Occipital lobe (tissue), 3 donors: ENCODE measurements at places on chromosomes 1 and 21.

DNA sequence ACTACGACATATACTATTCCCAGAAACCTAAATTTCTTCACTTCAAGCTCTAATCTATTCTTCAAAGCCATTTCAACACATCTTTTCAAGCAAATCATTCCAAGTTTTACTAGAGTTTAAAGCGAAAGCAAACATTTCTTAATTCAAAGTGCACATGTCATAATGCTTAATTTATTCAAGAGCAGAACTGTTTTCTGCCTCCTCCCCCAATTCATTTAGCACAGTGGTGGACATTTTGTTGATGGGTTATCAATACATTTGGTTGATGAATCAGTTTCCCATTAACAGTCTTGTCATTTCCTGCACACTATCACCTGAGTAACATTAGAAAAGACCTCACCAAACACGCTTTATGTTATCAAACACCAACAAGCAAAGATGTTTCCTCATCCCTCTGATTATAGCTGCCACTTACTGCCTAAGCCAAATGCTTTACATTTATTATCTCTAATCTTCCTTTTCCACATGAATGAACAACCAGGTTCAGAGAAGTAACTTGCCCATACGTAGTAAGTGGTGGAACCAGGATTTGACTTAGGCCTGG, 2.0 kb downstream of the SRSF4 start:
- DNase-seq: no peak

DNA sequence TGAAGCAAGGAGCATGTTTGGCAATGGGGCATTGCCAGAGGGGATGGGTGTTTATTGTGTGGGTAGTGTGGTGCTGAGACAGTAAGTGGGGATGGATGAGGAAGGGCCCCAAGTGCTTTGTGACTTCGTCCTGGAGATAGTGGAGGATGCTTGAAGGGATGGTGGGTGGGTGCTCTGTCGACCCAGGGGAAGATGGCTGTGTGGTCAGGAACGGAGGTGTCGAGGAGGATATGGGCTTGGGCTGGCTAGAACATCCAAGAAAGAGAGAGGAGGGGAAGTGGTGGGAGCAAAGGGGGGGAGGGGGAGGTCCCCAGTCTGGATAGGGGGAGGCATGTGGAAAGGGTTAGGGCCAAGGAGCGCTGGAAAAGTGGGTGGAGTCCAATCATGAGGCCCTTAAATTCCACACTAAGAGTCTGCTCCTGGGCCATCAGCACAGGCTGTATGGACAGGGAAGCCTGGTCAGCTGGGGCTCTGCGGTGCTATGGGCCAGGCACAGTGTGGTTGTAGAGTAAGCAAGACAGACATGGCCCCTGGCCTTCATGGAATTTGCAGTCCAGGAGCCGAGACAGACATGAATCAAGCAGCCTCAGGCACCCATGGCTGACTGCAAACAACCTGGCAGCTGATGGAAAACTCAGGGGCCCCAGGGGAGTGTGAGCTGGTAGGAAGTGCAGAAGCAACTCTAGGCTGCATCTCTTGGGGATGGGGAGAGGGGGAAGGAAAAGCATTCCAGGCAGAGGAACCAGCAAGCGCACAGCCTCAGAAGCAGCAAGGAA, 36.3 kb downstream of the EDN2 start:
- no peak for DNase-seq

DNA sequence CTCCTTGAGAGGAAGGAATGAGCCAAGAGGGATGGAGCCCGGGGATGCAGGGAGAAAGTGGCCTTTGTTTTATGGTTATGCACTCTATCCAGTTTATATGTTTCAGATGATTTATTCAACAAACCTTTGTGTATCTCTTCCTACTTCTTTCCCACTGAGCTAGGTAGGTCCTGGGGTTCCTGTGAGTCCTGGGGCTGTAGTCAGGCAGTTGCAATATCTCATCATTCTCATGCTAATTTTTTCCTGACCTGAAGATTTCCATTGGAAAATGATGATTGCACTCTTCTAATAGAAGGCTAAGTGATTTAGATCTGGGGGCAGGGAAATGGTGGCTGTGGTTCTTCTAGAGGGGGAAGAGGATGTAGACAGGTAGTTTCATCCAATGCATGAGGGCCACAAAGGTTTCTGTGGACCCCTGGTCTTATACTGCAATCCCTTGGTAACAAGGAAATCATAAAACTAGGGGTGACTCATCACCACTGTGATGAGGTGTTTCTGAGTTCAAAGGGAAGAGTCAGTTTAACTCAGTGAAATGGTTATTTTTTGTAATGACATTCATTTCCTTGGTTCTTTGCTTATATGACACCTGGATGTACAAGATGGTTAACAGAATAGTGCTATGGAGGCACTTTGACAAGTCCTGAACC, 20.2 kb downstream of the B3GALT5 start:
- no peak for DNase-seq

DNA sequence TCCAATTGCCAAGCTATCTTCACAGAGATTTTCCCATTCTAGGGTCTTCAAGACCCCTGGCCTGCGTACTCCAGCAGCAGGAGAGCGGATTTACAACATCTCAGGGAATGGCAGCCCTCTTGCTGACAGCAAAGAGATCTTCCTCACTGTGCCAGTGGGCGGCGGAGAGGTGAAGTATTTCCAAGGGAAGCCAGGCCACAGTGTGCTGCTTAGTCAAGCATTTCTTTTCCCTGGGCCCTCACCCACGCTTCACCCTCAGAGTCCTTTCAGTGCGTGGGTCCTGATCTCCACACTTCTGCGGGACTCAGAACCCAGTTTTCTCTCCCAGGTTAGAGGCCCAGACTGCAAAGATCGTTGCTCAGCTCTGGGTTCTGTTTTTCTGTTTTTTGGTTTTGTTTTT, 13.1 kb downstream of the CDCA8 start:
- no peak for DNase-seq

- no peak for DNase-seq
Observed at GRCh38 chr1:189958756-189959155, 518.9 kb downstream of the BRINP3 start.

DNA sequence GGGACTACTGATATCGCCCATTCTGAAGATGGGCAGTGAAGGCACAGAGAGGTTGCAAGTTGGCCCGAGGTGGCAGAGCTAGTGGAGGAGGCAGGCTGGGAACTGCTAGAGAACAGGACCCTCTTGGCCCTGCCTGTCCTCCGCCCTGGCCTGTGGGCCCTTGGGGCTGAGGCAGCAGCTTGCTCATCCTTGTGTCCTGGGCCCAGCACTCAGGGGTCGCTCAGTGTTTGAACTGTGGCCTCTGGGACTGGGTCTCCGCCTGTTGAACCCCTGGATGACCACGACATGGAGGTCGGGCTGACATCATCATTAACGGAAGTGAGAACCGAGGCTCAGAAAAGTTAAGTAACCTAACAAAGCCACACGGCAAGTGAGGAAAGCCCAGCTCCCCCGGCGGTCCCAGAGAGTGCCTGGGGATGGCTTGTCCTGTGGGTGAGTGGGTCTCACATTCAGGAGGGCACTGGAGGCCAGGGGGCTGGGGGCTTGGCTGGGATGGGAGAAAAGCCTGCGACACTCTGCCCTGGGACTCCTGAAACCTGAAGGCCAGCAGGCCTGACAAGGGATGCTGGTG, 23.0 kb upstream of the DDOST start:
- no peak for DNase-seq

- peak; percentile 22 for DNase-seq
Observed at GRCh38 chr1:48677306-48678287, 99.1 kb downstream of the BEND5 start.

- DNase-seq: no peak
Observed at GRCh38 chr1:156788136-156788535, 20.8 kb downstream of the PRCC start.

DNA sequence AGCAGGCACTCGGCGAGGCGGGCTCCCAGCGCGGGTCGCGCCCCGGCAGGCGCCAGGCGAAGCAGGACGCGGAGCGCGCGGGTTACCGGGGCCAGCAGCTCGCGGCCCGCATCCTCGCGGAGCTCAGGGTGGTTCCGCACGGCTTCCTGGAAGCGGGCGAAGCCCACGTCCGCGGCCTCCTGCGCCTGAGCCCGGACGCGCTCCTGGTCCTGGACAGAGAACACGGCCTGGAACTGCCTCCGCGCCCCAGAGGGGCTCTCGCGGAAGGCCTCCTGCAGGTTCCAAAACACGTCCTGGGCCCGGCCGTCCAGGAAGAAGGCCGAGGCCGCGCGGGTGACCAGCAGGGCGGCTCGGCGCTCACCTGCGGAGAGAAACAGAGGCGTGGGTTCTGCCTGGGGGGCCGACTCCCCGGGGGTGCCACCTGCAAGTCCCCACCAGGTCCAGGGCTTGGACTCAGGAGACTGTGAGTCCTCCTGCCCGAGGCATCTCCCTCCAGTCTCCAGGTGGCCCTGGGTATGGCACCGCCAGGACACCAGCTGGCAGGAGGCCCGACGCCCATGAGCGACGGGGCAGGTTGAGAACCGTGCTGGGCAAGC, 11.4 kb downstream of the TTC34 start:
- no peak for DNase-seq

DNA sequence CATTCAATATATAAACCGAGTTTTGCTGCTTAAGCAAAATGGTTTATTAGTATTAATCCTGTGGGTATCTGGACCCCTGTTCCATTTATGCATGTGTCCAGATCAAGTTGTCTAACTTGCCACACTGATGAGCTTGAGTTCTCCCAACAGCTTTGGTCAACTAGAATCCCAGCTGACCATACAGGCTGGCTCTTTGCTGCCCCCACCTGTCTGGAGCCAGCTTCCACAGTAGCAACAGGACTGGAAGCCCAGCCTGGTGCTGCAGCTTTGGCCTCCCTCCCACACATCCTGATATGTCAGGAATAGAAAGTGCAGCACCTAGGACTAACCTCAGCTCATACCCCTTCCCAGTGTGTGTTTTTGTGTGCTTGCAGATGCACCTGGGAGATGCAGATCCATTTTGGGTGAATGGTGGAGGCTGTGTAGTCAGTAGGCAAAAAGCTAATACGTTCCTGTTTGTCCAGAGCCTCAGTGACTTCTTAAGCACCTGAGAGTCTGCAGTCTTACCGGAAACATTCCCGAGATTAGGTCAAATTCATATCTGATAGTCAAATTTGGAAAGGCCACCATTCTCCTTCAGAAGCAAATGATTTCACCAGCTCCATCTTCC, 40.9 kb upstream of the BEND5 start:
- DNase-seq: peak; percentile 4

DNA sequence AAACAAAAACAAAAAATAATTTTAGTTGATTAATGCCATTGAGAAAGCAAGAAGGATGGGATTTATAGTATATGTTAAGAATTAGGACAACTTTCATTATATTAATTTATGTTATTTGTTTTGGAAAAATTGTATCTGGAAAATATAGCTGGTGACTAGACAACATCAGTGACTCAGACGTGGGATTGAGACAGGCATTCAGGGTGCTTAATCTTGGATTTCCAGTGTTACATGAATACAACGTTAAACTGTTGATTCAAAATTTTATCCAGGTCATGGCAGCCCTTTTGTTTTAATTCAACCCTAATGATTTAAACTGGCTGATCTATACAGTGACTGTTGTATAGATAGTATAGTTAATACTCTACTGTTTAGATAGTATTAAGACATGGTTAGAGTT, 827.1 kb upstream of the B3GALT2 start:
- DNase-seq: no peak
